ENCODE measurements at places on chromosomes 1 and 21. TPM values are rescaled to one million over a fixed set of nuclear protein-coding genes. Genes with fewer than 3 reads are reported as not detected.
A peak's percentile ranks its signal among the peaks of the same experiment; 100 is the strongest.

The MROH7 gene
- 0.80 TPM for total RNA-seq

The SPRR2F gene
- total RNA-seq = not detected

The YY1AP1 gene
- total RNA-seq = 155 TPM

The NPL gene
- 20.6 TPM for total RNA-seq

The CASZ1 gene
- 1.1 TPM for total RNA-seq

The RGS13 gene
- 0.29 TPM for total RNA-seq

DNA sequence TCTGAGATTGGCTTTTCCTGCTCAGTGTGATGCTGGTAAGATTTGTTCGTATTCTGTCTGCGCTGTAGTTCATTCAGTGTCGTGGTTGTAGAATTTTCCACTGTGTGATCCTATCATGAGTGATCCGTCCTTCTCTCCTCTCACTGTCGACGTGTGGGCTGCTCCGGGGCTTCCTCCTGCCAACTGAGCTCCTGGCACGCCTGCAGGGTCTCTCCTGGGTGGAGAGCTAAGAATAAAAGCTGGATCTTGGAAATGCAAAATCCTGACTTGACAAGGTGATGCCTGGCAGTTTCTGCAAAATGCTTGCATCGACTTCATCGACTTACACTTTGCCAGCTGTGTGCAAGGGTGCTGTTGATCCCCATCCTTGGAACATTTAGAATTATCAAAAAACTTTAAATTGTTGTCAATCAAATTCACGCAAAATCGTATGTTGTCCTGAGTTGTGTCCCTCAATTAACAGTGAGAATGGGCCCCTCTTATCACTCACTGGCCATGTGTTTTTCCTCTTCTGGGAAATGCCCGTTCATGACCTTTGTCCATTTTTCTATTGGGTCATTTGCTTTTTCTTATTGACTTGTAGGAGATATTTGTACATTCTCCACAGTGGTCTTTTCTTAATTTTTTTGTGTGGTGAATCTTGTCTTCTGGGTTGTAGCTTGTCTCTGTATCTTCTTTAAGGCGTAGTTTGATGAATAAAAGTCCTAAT lies 125.5 kb downstream of the CRYAA start:
- no peaks in the 10 kb centered on the region for H3K27me3 ChIP-seq
- DNase-seq = no peak
- H3K36me3 ChIP-seq = no peaks in the 10 kb centered on the region

- no peak overlapping the region for H3K27ac ChIP-seq
- H3K36me3 ChIP-seq = no peaks in the 10 kb centered on the region
- no peaks in the 10 kb centered on the region for H3K4me1 ChIP-seq
- H3K27me3 ChIP-seq = no peaks in the 10 kb centered on the region
- no peak overlapping the region for H3K4me3 ChIP-seq
Observed at GRCh38 chr1:94456736-94457135, 38.5 kb downstream of the ABCD3 start.

- DNase-seq = no peak
- H3K27me3 ChIP-seq = no peaks in the 10 kb centered on the region
- no peak overlapping the region for H3K27ac ChIP-seq
- no peaks in the 10 kb centered on the region for H3K36me3 ChIP-seq
- H3K4me3 ChIP-seq = no peak overlapping the region
Observed at GRCh38 chr1:88035578-88035977, 648.5 kb upstream of the PKN2 start.

GRCh38 chr1:240808381-240808780 lies 196.4 kb upstream of the GREM2 start:
- H3K4me3 ChIP-seq = no peak overlapping the region
- H3K27me3 ChIP-seq = no peaks in the 10 kb centered on the region
- no peak overlapping the region for H3K27ac ChIP-seq
- H3K36me3 ChIP-seq = no peaks in the 10 kb centered on the region
- no peak for DNase-seq

GRCh38 chr1:243364330-243364729 lies 108.5 kb downstream of the SDCCAG8 start:
- H3K4me3 ChIP-seq = no peak overlapping the region
- H3K36me3 ChIP-seq = no peaks in the 10 kb centered on the region
- H3K27ac ChIP-seq = no peak overlapping the region
- no peaks in the 10 kb centered on the region for H3K27me3 ChIP-seq

- no peak for DNase-seq
- no peaks in the 10 kb centered on the region for H3K36me3 ChIP-seq
- H3K4me1 ChIP-seq = no peaks in the 10 kb centered on the region
- H3K27me3 ChIP-seq = peaks cover 7% of the 10 kb centered on the region
- H3K27ac ChIP-seq = no peak overlapping the region
Observed at GRCh38 chr1:18077657-18078215, 29.9 kb upstream of the IGSF21 start.

- peaks cover 5% of the 10 kb centered on the region for H3K4me1 ChIP-seq
- H3K4me3 ChIP-seq = no peak overlapping the region
- peak; percentile 58 for DNase-seq
- no peaks in the 10 kb centered on the region for H3K36me3 ChIP-seq
Observed at GRCh38 chr21:46060596-46061061, 37.3 kb upstream of the COL6A2 start.

- H3K27me3 ChIP-seq = no peaks in the 10 kb centered on the region
- no peaks in the 10 kb centered on the region for H3K4me1 ChIP-seq
- H3K36me3 ChIP-seq = no peaks in the 10 kb centered on the region
- no peak overlapping the region for H3K27ac ChIP-seq
- DNase-seq = no peak
Observed at GRCh38 chr1:5613900-5614299, 378.3 kb downstream of the NPHP4 start.

GRCh38 chr1:18340787-18341186 lies 139.9 kb upstream of the KLHDC7A start:
- no peaks in the 10 kb centered on the region for H3K4me1 ChIP-seq
- H3K27me3 ChIP-seq = no peaks in the 10 kb centered on the region
- H3K27ac ChIP-seq = no peak overlapping the region
- no peak for DNase-seq
- H3K4me3 ChIP-seq = no peak overlapping the region
